ENCODE measurements at places on chromosomes 7 and 10. TPM values are rescaled to one million over a fixed set of nuclear protein-coding genes. Genes with fewer than 3 reads are reported as not detected.
A peak's percentile ranks its signal among the peaks of the same experiment; 100 is the strongest.

DNA sequence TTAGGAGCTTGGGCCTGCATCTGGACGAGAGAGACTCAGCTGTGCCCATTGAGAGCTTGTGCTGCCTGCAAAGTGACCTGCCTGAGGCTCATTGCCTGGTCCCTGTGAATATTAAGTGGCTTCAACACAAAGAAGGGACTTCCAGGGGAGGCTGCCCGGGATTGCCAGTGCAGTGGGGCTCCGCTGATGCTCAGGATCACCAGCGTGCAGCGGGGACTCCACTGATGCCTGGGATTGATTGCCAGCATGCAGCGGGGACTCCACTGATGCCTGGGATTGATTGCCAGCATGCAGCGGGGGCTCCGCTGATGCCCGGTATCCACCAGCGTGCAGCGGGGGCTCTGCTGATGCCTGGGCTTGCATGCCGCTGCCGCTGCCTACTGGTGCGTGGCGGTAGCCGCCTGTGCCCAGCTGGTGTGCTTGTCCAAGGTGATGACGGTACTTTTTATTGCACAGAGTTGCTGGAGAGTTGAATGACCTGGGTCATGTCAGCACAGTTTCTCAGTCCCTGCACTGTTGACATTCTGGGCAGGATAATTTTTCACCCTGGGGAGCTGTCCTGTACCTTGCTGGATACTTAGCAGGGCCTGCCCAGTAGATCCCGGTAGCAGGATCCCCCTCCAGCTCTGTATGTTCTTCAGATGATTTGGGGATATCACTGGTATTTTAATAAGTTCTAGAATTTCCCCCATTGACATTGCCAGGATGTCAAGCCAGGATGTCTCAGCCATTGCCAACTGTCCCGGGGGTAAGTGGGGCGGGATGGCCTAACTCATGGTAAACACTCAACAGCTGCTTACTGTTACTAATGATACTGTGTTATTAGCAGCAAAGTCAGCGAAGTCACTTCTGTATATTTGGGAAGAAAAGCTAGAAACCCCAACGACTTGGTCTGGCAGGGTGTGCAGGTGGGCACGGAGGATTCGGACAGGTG is 13.0 kb downstream of the DOCK1 start:
- H3K27ac ChIP-seq, result no peak overlapping the region
- H3K4me3 ChIP-seq, result no peak overlapping the region
- no peaks in the 10 kb centered on the region for H3K36me3 ChIP-seq
- H3K4me1 ChIP-seq, result peaks cover 12% of the 10 kb centered on the region
- no peaks in the 10 kb centered on the region for H3K27me3 ChIP-seq

DNA sequence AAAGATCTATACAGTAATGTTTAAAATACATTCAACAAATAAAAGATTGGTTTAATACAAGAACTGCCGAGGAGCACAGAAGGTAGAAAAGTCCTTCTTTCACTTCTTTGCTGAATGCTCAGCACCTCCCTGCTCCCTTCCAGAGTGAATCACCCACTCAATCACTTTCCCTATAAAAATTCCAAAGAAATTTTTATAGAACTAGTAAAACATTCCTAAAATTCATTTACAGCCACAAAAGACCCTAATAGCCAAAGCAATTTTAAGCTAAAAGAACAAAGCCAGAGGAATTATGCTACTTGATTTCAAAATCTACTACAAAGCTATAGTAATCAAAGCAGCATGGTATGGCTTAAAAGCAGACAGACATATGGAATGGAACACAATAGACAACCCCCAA is 320.9 kb downstream of the PCLO start:
- no peaks in the 10 kb centered on the region for H3K27me3 ChIP-seq
- no peak overlapping the region for H3K4me3 ChIP-seq
- no peaks in the 10 kb centered on the region for H3K4me1 ChIP-seq
- H3K27ac ChIP-seq, result no peak overlapping the region

- no peaks in the 10 kb centered on the region for H3K36me3 ChIP-seq
- DNase-seq, result peak; percentile 15
- H3K4me1 ChIP-seq, result peaks cover 10% of the 10 kb centered on the region
- H3K4me3 ChIP-seq, result no peak overlapping the region
- H3K27ac ChIP-seq, result 0 out of 2 replicates have a peak overlapping the region, but pooled peaks have one; percentile 21
- H3K27me3 ChIP-seq, result no peaks in the 10 kb centered on the region
Measured at GRCh38 chr7:40211276-40212003, 76.6 kb downstream of the SUGCT start.

GRCh38 chr7:111997546-111997945 is 208.7 kb downstream of the DOCK4 start:
- no peak overlapping the region for H3K4me3 ChIP-seq
- H3K27me3 ChIP-seq, result no peaks in the 10 kb centered on the region
- peaks cover 9% of the 10 kb centered on the region for H3K4me1 ChIP-seq
- no peak for DNase-seq

- DNase-seq, result no peak
- H3K27me3 ChIP-seq, result no peaks in the 10 kb centered on the region
- H3K4me1 ChIP-seq, result peaks cover 13% of the 10 kb centered on the region
- H3K27ac ChIP-seq, result no peak overlapping the region
- no peak overlapping the region for H3K4me3 ChIP-seq
- H3K36me3 ChIP-seq, result no peaks in the 10 kb centered on the region
Measured at GRCh38 chr7:27871866-27872265, 131.9 kb downstream of the TAX1BP1 start.

GRCh38 chr7:83984591-83984990 is 210.0 kb downstream of the SEMA3A start:
- no peak overlapping the region for H3K4me3 ChIP-seq
- no peak overlapping the region for H3K27ac ChIP-seq
- no peaks in the 10 kb centered on the region for H3K4me1 ChIP-seq
- H3K36me3 ChIP-seq, result no peaks in the 10 kb centered on the region
- DNase-seq, result no peak
- no peaks in the 10 kb centered on the region for H3K27me3 ChIP-seq

DNA sequence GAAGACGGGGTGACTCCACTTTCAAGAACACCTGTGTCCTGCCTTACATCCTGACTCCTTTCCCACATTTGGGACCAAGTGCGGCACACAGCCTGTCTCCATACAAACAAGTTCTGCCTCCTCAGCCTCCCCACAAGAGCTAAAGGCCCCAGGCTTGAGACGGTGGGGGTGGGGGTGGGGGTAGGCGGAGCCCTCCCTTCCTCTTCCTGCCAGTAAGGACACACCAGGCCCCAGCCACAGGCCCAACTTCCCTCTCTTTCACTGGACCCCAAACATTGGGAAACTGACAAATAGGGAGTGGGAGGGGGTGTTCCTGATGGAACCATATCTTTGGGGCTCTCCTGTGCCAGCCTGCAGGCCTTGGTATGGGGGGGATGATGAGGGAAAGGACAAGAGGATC is 4.6 kb downstream of the CDK5 start:
- peaks cover 6% of the 10 kb centered on the region for H3K4me1 ChIP-seq
- no peak for DNase-seq
- no peak overlapping the region for H3K4me3 ChIP-seq
- no peaks in the 10 kb centered on the region for H3K36me3 ChIP-seq

DNA sequence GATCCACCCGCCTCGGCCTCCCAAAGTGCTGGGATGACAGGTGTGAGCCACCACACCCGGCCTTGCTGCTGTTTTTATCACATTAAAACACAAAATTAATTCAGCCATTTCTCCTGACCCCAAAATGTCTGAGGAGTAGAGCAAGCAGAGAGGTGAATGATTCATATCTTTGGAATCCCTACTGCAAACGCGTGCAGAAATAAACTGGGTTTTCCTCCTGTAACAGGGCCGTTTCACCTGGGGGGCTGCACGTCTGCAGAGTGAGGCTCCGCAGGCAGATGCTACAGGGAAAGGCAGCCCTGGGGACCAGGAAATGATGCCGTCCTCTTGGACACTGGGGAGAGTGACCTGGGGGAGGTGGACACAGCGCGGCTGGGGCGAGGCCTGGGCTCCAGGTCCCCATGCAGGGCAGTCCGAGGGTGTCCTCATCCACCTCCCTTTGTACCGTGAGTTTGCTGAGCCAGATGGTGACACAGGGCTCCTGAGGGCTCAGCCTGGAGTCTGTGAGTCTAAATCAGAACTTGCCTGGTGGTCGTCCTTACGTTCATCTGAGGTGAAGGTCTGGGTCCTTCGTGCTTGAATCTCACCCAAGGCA is 41.9 kb downstream of the PDGFA start:
- H3K27ac ChIP-seq, result no peak overlapping the region
- H3K27me3 ChIP-seq, result peaks cover 20% of the 10 kb centered on the region
- H3K4me3 ChIP-seq, result no peak overlapping the region
- DNase-seq, result no peak

DNA sequence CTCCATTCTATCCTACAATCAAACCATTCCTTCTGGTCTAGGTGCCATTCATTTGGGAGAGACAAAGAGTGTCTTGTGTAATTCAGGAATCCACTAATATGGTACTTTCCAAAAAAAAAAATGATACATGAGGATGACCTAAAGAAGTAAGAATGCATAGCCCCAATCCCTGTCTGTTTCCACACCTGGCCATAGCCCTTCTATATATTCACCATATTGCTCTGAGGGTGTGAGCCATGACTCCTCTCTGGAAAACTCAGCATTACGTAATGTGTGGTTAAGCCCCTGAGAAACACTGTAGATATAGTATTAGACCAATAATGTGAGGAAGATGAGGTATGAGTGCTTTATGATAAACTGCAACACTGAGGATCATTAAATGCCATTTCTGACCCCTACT is 592.7 kb downstream of the INHBA start:
- no peak overlapping the region for H3K4me3 ChIP-seq
- H3K36me3 ChIP-seq, result no peaks in the 10 kb centered on the region
- no peak overlapping the region for H3K27ac ChIP-seq
- peaks cover 17% of the 10 kb centered on the region for H3K4me1 ChIP-seq
- peak; percentile 33 for DNase-seq

DNA sequence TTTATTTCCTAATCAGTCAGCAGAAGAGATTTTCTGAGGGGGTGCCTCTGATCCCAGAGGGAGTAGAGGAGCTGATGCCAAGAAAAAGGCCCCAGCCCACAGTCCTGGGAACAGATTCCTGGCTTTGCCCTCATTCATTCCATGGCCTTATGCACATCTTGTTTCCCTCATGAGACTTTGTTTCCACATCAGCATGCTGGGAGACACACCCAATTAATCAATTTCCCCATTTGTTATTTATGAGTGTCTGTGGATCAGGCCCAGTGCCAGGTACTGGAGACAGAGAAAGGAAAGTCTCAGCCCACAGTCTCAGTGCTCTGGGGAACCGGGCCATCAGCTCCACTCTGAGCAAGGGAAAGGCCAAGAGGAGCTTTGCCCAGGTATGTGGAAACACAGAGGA is 496.2 kb upstream of the ZMIZ1 start:
- H3K27me3 ChIP-seq, result no peaks in the 10 kb centered on the region
- H3K4me3 ChIP-seq, result no peak overlapping the region
- no peaks in the 10 kb centered on the region for H3K4me1 ChIP-seq
- DNase-seq, result peak; percentile 19
- no peak overlapping the region for H3K27ac ChIP-seq

- no peaks in the 10 kb centered on the region for H3K4me1 ChIP-seq
- no peak overlapping the region for H3K4me3 ChIP-seq
- no peak for DNase-seq
- H3K36me3 ChIP-seq, result no peaks in the 10 kb centered on the region
Measured at GRCh38 chr10:75905490-75905889, 474.1 kb downstream of the LRMDA start.

DNA sequence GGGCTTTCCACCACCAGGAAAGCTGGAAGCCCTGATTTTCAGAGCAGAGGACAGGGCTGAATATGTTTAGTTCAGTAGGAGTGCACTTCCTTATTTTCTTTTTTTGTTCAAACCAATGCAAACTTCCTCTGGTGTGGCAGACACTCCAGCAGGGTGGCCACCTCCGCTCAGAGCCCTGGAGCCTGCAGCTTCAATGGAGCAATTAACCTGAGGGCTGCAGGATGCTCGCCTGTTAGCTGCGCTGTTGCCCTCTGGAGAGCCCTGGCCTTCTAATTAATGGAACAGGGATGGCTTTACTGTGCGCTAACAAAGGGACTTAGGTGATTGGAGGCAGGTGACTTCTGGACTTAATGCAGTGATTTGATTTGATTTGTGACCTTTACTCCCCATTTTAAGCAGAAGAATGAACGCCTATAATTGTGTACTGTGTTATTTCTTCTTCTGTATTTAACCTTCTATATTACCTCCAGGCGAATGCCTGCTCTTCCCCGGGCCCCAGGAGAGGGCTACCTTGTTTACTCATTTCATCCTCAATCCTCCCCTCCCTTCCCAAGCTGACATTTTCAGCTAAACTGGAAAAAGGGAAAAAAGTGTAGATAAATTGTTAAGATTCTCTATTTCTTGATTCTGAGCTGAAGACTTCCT is 123.0 kb upstream of the CTBP2 start:
- no peak overlapping the region for H3K4me3 ChIP-seq
- no peaks in the 10 kb centered on the region for H3K36me3 ChIP-seq
- no peaks in the 10 kb centered on the region for H3K4me1 ChIP-seq
- DNase-seq, result no peak

DNA sequence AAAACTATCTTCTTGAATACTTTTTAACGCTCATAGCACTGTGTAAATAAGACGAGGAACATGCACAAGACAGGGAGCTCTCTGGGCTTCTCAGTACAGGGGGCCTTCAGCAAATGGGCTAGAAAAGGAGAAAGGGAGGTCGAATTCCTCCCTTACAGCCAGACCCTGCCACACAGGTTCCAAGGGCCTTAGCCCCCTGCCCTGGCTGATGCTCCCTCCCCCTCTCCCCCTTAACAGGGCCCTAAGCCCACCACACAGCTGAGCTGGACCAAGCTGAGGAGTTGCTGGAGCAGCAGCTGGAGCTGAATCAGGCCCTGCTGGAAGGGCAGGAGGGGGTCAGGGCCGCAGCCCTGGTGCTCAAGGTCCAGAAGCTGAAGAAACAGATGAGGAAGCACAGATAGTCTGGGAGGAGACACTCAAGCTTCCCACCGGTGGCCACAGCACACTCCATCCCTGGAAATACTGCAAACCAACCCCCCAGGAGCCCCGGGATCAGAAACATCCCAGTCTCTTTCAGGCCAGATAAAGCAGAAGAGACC is 153.9 kb downstream of the SNX13 start:
- no peaks in the 10 kb centered on the region for H3K27me3 ChIP-seq
- no peak overlapping the region for H3K4me3 ChIP-seq
- H3K4me1 ChIP-seq, result no peaks in the 10 kb centered on the region
- no peaks in the 10 kb centered on the region for H3K36me3 ChIP-seq
- H3K27ac ChIP-seq, result no peak overlapping the region

The NRP1 gene
- total RNA-seq, result 152 TPM

The CD36 gene
- total RNA-seq, result 1.3 TPM

The EIF5AL1 gene
- 0.65 TPM for total RNA-seq

The PPP1R17 gene
- not detected for total RNA-seq

The CPEB3 gene
- total RNA-seq, result 1.1 TPM

The IL6 gene
- 18.7 TPM for total RNA-seq

The CYP2W1 gene
- not detected for total RNA-seq

The OR9A2 gene
- total RNA-seq, result not detected

The IFIT5 gene
- total RNA-seq, result 25.9 TPM

The SPDYE8 gene
- total RNA-seq, result not detected

The SERPINE1 gene
- 2,000 TPM for total RNA-seq

The SPDYE6 gene
- total RNA-seq, result not detected

Measured in GM23248 (cell line).